ENCODE measurements at places on chromosomes 2 and 18. TPM values are rescaled to one million over a fixed set of nuclear protein-coding genes. Genes with fewer than 3 reads are reported as not detected.

DNA sequence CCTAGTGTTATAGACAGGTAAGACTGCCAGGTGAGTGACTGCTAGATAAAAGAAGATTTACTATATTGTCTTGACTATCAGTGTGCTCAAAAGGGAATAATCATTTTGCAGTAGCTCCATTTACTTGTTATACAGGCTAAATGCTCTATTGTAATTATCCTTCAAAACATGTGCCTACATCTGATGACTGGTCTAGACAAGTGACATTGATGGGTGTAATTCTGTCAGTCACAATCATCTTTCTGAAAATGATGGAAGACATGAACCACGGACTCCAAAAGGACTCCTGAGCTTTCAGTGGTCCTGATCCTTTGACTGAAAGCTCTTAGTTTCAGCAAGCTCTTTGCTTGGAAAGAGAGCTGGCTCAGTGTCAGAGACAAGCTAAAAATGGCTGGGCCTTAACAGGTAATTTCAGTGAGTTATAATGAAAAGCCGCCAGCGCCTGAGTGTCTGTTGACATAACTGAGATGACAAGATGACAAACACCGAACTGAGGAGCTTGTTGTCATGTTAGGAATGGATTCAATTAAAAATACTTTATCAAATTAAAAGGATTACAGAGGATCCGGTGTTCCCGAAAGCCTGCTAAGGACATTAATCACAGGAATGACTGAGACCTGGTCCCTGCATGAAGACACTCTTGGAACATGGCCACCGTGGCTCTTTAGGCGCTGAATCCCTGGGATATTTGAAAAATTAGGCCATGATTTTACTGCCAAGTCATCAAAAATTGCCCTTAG is 141.7 kb downstream of the CMPK2 start:
- no peaks in the 10 kb centered on the region for H3K27me3 ChIP-seq
- H3K4me1 ChIP-seq, result peaks cover 4% of the 10 kb centered on the region
- H3K36me3 ChIP-seq, result no peaks in the 10 kb centered on the region
- DNase-seq, result no peak
- H3K27ac ChIP-seq, result peak overlapping the region; percentile 64

- H3K4me1 ChIP-seq, result no peaks in the 10 kb centered on the region
- peaks cover 8% of the 10 kb centered on the region for H3K36me3 ChIP-seq
- no peak overlapping the region for H3K27ac ChIP-seq
- no peaks in the 10 kb centered on the region for H3K27me3 ChIP-seq
Measured at GRCh38 chr2:151265991-151266390, 4.3 kb upstream of the RBM43 start.

- H3K27ac ChIP-seq, result no peak overlapping the region
- DNase-seq, result no peak
- H3K27me3 ChIP-seq, result no peaks in the 10 kb centered on the region
- H3K4me1 ChIP-seq, result no peaks in the 10 kb centered on the region
- H3K4me3 ChIP-seq, result no peak overlapping the region
- peaks cover 43% of the 10 kb centered on the region for H3K36me3 ChIP-seq
Measured at GRCh38 chr2:98586551-98587140, 21.7 kb downstream of the COA5 start.

- H3K4me1 ChIP-seq, result no peaks in the 10 kb centered on the region
- H3K4me3 ChIP-seq, result no peak overlapping the region
- H3K27ac ChIP-seq, result no peak overlapping the region
- H3K27me3 ChIP-seq, result no peaks in the 10 kb centered on the region
Measured at GRCh38 chr18:13630716-13631268, 95.6 kb downstream of the FAM210A start.

DNA sequence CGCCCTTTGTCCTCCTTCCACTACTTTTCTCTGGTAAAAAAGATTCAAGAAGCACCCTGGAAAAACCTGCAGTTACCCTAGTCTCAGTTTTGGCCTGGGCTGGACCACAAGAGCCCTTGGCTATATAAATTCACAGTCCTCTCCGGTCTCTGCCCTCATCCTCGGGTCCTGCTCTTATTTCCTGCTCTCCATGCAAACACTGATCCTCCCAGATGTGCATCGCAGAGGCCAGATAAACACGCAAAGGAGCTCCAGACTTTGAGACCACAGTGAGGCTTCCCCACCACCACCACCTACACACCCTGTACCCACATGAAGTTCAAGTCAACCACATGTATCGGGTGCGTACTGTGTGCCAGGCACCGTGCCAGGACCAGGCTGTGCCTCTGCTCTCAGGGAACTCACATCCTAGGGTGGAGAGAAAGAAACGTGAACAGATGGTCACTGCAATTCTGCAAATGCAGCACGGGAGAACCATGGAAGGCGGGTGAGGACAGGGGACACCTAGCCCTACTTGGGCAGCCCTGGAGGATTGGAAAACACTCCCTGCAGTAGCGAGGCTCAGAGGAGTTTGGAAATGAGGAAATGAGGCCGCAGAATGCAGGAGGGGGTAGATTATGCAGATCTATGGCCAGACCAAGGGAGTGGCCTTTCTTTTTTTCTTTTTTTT is 7.4 kb downstream of the CTDSP1 start:
- H3K4me3 ChIP-seq, result peak overlapping the region; percentile 60
- no peaks in the 10 kb centered on the region for H3K27me3 ChIP-seq
- peaks cover 20% of the 10 kb centered on the region for H3K4me1 ChIP-seq
- H3K36me3 ChIP-seq, result no peaks in the 10 kb centered on the region
- DNase-seq, result peak; percentile 72

The TCF23 gene
- 0.05 TPM for polyA plus RNA-seq

The NPPC gene
- polyA plus RNA-seq, result 0.37 TPM

The KCNJ3 gene
- polyA plus RNA-seq, result 0.04 TPM

The LAMA3 gene
- polyA plus RNA-seq, result 0.62 TPM

The CFC1 gene
- polyA plus RNA-seq, result not detected

The RBM44 gene
- 0.39 TPM for polyA plus RNA-seq

DNA sequence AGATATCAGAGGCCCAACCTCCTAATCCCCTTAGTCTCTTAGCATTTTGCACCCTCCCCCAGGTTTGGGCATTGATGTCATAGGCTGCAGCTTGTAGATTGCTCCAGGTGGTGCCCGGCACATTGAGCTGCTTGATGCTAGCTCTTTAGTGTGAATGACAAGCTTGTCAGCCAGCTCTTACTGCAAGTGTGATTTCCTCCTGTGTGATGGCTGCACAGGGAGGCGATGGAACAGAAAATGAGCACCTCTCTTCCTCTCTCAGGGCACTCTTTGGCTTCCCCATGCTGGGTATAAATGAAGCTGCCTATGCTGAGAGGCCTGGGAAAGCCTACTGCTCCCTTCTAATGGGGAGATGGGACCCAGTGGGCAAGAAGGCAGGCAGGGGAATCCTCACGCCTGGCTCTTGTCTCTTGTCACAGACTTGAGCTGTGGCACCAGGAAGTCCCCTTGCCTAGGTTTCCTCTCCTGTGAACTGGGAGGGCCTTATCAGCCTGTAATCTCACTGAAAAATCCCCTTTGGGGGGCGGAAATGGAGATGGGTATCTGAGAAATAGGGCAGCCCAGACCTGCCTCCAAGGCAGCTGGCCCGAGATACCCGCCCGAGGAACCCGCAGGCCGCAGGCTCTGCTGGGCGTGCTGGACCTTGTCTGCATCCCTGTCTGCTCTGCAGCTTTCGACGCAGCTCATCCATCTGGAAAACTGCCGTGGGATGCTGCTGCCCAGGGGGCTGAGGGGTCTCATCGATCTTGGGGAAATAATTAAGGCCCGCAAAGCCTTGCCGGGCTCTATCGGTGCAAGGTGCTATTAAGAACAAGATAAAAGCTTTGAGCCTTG is 163.5 kb upstream of the CXCR4 start:
- H3K27me3 ChIP-seq, result no peaks in the 10 kb centered on the region
- H3K4me3 ChIP-seq, result no peak overlapping the region
- H3K36me3 ChIP-seq, result no peaks in the 10 kb centered on the region
- H3K27ac ChIP-seq, result no peak overlapping the region
- no peak for DNase-seq

DNA sequence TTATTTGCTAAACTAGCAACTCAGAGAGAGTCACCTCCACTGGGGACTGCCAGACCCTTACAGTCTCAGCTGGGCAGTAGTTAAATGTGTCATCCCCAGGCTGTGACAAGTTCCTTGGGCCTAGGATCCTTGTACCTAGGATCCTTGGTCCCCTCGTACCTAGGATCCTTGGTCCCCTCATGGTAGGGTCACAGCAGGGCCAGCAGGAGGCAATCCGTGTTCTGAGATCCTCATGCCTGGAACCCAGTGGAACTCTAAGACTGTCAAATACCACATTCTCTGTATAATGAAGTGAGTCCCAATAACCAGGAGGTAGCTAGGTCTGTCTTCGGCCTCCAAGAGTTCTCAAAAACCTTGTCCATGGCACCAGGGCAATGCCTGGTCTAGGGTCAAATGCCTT is 60.8 kb downstream of the LYPD6B start:
- no peak for DNase-seq
- no peak overlapping the region for H3K27ac ChIP-seq
- H3K36me3 ChIP-seq, result no peaks in the 10 kb centered on the region

- H3K4me3 ChIP-seq, result no peak overlapping the region
- no peaks in the 10 kb centered on the region for H3K27me3 ChIP-seq
- H3K27ac ChIP-seq, result no peak overlapping the region
- H3K4me1 ChIP-seq, result no peaks in the 10 kb centered on the region
- no peaks in the 10 kb centered on the region for H3K36me3 ChIP-seq
Measured at GRCh38 chr18:1012775-1013174, 108.1 kb downstream of the ADCYAP1 start.

- no peak for DNase-seq
- H3K4me1 ChIP-seq, result no peaks in the 10 kb centered on the region
- no peaks in the 10 kb centered on the region for H3K27me3 ChIP-seq
- H3K27ac ChIP-seq, result no peak overlapping the region
- H3K4me3 ChIP-seq, result no peak overlapping the region
Measured at GRCh38 chr2:17069564-17069963, 403.9 kb upstream of the CYRIA start.

The UGT1A3 gene
- not detected for polyA plus RNA-seq

- peaks cover 9% of the 10 kb centered on the region for H3K4me1 ChIP-seq
- H3K27me3 ChIP-seq, result no peaks in the 10 kb centered on the region
- H3K27ac ChIP-seq, result peak overlapping the region; percentile 56
- no peaks in the 10 kb centered on the region for H3K36me3 ChIP-seq
Measured at GRCh38 chr18:7273301-7273921, 42.5 kb downstream of the LRRC30 start.

- H3K27ac ChIP-seq, result no peak overlapping the region
- H3K4me1 ChIP-seq, result no peaks in the 10 kb centered on the region
- H3K4me3 ChIP-seq, result no peak overlapping the region
- no peaks in the 10 kb centered on the region for H3K36me3 ChIP-seq
Measured at GRCh38 chr18:23178661-23179081, 43.4 kb downstream of the CABLES1 start.

DNA sequence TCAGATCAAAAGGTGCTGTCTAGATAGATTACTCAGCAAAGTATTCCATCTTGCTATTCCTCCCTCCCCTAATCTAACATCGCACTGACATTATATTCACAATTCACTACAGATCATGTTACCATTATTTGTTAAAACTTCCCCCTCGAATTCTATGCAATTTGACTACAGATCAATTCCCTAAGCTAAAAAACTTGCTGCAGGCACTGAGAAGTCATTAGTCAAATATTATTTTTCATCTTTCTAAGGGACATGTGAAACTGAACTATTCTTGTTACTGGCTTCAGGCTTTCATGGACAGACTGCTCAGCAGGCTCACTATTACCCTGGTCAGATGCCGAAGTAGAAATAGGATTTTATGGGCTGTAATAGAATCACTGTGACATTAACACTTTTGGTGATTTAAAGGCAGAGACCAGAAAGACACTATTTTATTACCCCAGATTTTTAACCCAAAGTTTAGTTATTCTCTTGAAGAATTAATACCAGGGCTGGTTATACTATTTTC is 15.1 kb downstream of the MYL1 start:
- H3K27me3 ChIP-seq, result no peaks in the 10 kb centered on the region
- peaks cover 38% of the 10 kb centered on the region for H3K4me1 ChIP-seq
- DNase-seq, result no peak
- no peaks in the 10 kb centered on the region for H3K36me3 ChIP-seq

DNA sequence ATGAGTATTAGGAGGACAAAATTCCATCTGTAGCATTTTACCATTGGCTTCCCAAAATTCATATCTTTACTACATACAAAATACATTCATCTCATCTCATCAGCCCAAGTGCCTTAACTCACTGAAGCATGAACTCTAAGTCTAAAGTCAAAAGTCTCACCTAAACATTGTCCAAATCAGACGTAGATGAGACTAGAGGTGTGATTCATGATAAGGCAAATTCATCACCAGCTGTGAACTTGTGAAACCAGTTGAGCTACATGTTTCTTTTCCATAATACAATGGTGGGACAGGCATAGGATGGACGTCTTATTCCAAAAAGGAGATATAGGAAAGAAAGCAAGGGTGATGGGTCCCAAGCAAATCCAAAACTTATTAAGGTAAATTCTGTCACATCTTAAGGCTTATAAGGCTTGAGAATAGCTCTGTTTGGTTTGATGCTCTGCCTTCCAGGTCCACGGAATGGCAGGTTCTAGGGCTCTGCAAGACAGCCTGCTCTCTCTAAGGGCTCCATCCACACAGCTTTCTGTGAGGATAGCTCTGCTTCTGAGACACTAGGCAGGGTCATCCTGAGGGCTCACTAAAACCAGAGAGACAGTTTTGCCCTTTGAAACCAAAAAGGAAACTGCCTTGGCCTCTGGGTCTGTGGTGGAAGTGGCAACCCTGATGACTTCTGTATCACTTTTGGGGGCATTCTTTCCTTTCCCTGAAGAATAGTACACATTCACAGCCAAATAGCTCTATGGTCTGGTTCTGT is 9.6 kb downstream of the IFIH1 start:
- H3K4me1 ChIP-seq, result no peaks in the 10 kb centered on the region
- peaks cover 7% of the 10 kb centered on the region for H3K36me3 ChIP-seq
- H3K27me3 ChIP-seq, result no peaks in the 10 kb centered on the region
- H3K4me3 ChIP-seq, result no peak overlapping the region

The MPP4 gene
- polyA plus RNA-seq, result 0.25 TPM

DNA sequence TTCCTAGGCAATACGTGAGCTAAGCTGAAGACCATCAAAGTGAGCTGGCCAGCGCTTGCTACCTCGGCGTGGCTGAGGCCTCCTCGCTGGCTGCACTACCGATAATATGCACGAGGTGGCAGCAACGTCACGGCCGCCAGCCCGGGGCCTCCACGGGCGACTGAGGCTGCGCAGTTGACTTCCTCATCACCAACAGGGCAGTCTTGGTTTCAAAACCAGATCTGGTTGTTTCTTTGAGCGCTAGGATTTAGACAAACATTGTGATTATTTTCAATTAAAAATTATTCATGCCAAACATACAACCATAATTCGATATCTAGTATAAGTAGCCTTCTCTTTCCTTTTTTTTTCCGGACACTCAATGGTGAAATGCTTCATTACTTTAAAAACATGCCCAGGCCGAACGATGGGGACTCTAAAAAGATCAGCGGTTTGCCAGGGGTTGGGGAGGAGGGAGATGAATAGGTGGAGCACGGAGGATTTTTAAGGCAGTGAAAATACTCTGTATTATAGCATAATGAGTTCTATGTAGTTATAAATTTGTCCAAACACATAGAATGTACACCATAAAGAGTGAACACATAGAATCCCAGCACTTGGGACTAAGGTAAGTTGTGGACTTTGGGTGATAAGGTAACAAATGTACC is 52.0 kb downstream of the CYBRD1 start:
- H3K36me3 ChIP-seq, result no peaks in the 10 kb centered on the region
- H3K27ac ChIP-seq, result no peak overlapping the region
- H3K27me3 ChIP-seq, result no peaks in the 10 kb centered on the region
- H3K4me1 ChIP-seq, result no peaks in the 10 kb centered on the region

Data from psoas muscle (tissue), 8 donors.